ENCODE measurements at places on chromosomes 11 and 22.

GRCh38 chr11:71990701-71991100, 8.0 kb upstream of the IL18BP start:
- no peak for DNase-seq

GRCh38 chr22:25874327-25874726, 132.3 kb downstream of the MYO18B start:
- no peak for DNase-seq

DNA sequence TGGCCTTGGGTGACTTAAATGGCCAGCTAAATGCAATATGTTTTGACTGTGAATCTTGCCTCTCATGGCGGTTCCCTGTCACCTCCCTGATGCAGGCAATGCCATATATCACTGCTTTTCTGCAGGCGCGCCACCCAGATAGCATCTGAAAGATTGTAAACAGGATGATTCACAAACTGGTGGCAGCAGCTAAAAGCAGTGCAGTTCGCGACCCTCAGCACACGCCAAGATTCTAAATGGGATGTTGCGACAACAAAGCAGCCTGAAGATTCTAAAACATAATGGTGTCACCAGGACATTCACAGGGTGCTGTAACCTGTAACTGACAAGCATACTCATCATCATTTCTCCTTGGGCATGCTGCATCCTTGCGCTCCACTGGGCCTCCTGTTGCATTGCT, 440.4 kb upstream of the CADM1 start:
- DNase-seq = no peak

DNA sequence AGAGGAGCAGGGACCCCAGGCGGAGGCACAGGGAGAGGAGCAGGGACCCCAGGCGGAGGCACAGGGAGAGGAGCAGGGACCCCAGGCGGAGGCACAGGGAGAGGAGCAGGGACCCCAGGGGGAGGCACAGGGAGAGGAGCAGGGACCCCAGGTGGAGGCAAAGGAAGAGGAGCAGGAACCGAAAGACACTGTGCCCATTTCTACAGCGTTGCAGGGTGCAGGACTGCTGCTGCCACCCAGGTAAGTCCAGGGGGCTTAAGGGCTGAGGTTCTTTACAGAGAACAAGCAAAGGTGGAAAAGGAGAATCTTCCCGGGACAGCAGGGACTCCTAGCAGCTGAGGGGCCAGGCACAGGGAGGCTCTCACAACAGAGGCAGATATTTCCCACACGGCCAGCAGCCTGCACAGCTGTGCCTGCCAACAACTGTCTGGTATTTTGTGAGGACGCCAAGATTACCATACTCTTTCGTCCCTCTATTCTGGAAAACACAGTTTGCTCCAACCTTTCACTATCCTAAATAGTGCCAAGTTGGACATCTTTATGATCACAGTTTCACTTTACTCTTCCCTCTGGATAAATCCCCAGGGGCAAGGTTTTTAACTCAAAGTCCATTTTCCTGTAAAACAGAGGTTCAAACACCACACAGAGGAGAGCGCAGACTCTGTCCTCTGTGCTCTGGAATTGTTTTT, 39.4 kb downstream of the SHANK2 start:
- DNase-seq = no peak

GRCh38 chr11:33242575-33242974, 14.6 kb upstream of the HIPK3 start:
- no peak for DNase-seq

- DNase-seq = peak; percentile 70
These were observed 78.9 kb downstream of the FLI1 start for GRCh38 chr11:128772814-128773213.

DNA sequence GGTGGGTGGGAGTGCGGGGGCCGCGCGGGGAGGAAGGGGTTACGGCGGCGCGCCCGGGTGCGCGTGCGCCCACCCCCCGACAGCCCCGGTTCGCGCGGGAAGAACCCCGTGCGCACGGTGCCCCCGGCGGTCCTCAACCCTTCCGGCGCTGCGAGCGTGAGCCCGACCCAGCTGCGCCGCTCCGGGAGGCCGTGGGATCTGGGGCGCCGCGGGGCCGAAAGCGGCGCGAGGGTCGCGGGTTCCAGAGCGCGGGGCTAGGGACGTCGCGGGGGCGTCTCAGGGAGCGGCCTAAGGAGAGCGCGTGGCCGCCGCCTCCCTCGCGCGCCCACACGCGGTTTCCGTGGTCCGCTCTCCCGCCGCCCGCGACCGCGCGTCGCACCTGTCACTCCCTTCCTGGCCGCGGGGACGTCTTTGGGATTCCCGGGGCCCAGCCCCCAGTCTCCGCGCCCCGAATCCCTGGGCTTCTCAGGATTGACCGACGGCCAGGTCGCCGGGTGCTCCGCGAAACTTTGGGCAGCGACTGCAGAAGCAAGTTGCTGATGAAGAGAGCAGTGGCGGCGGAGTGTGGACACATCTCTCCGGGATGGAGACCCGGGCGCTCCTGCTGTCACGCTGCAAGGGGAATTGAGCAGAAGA, 582 bp downstream of the SREBF2 start:
- peak; percentile 48 for DNase-seq

DNA sequence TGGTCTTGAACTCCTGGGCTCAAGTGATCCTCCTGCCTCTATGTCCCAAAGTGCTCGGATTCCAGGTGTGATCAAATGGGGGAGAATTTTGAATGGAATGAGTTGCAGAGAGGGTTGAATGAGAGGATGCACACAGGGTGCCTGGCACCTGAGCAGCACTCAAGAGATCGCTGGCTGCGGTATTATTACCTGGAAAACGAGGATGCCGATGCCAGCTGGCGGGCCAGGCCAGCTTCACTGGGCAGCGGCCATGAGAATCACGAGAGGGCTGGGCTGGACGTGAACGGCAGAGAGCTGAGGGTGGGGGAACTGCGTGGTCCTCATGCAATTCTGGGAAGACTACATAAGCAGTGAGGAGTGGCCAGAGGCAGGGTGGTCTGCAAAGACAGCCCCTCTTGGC, 2.9 kb downstream of the MGAT3 start:
- DNase-seq = no peak

GRCh38 chr22:26632422-26633155, 10.8 kb downstream of the CRYBA4 start:
- no peak for DNase-seq

DNA sequence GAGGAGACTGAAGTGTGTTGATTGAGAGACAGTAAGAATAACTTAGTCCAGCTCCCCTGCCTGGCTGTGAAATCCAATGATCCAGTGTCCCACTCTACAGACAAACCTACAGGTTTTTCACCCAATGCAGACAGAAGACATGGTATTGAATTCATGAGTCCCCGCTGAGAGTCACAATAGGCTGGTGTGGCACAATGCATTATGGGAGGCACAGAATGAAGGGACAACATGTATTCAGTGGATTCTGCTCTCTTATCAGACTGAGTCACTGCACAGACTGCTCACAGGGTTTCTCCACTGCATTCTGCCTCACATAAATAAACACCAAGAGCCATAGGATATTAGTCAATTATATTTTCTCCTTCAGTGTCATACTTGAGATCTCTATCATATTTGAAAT, 55.2 kb upstream of the TOP3B start:
- no peak for DNase-seq

- DNase-seq = no peak
These were observed 62.6 kb downstream of the MPPED1 start for GRCh38 chr22:43474161-43475101.

GRCh38 chr22:26245001-26245400, 75.7 kb downstream of the SEZ6L start:
- no peak for DNase-seq

DNA sequence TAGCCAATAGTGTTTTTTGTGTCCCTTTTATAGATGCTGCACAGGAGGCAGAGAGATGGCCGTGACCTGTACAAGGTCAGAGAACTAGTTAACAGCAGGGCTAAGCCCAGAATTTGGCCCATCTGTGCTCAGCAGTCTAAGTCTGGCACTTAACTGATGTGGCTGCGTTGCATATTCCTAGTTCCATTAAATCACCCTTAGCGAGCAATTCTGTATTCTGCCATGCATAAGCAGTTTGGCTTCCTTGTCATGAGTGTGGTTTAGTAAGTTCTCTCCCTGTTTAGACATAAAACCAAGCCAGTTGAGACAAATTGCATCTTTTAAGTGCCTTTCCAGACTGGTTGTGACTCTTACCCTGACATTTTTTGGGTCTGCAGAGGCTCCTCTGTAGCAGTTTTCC, 230.6 kb upstream of the TENM4 start:
- DNase-seq = no peak

GRCh38 chr11:26827567-26828081, 105.8 kb upstream of the SLC5A12 start:
- no peak for DNase-seq

DNA sequence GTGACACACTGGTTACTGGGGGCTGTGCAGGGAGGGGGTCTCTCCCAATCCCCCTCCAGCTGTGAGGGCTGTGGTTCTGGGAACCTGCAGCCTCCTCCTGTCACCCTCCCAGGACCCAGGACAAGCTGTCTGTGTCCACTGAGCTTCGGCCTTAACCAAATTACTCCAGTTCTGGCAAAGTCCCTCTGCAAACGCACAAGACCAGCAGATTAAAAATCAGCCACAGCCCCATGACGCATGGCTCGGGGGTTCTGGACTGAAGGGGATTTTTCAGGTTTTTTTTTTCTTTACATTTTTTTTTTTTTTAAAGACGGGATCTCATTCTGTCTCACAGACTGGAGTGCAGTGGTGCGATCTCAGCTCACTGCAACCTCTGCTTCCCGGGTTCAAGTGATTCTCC, 32.2 kb upstream of the A4GALT start:
- DNase-seq = no peak

- DNase-seq = peak; percentile 35
These were observed 34.1 kb downstream of the CD44 start for GRCh38 chr11:35173011-35173511.

- DNase-seq = no peak
These were observed 458.8 kb downstream of the BUD13 start for GRCh38 chr11:116314006-116314405.

- no peak for DNase-seq
These were observed 227.5 kb upstream of the ZC3H12C start for GRCh38 chr11:109865548-109866186.

DNA sequence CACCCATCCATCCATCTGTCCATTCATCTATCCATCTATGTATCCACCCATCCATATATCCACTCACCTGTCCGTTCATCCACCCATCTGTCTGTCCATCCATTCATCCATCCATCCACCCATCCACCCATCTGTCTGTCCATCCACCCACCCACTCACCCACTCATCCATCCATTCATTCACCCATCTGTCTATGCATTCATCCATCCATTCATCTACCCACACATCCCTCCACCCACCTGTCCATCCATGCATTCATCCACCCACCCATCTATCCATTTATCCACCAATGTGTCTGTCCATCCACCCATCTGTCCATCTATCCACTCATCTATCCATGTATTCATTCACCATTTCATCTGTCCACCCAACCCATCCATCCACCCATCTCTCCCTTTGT, 33.3 kb downstream of the NADSYN1 start:
- no peak for DNase-seq

GRCh38 chr11:76810151-76810853, 27.1 kb downstream of the TSKU start:
- DNase-seq = no peak

- DNase-seq = no peak
These were observed 417 bp downstream of the HNRNPUL2 start for GRCh38 chr11:62726915-62727164.

GRCh38 chr11:9459667-9460321, 1.0 kb upstream of the ZNF143 start:
- peak; percentile 6 for DNase-seq

- DNase-seq = peak; percentile 79
These were observed 22.6 kb downstream of the RTN4RL2 start for GRCh38 chr11:57482782-57483561.

DNA sequence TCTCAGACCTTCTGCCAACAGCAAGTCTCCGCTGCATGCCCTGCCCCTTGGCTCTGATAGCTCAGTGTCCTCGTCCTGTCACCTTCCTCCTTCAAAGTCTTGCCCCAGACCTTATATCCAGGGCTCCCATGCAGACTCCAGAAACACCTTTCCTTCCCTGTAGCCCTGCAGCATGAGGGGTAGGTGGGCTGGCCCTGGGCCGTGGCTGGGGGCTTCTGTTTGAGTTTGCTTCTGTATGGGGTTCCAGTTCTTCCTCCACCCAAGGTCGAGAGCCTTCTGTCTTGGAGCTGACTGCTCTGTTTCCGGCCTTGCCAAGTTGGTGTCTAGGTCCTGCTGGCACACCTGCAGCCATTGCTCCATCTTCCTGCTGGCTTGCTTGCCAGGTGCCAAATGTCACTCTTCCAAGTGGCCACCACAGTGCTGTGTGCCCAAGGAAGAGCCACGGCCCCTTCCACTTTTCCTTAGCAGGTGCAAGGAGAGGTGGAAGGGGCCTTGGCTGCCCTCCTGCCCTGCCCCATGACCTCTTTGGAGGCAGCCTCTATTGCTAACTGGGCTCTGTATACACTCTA, 74.8 kb upstream of the NECTIN1 start:
- DNase-seq = no peak

GRCh38 chr22:38953577-38954413, 3.6 kb upstream of the APOBEC3A start:
- DNase-seq = no peak

Measured in germinal center (tissue), 1 donor.